ENCODE measurements at places on chromosomes 4 and X.
A peak's percentile ranks its signal among the peaks of the same experiment; 100 is the strongest.

DNA sequence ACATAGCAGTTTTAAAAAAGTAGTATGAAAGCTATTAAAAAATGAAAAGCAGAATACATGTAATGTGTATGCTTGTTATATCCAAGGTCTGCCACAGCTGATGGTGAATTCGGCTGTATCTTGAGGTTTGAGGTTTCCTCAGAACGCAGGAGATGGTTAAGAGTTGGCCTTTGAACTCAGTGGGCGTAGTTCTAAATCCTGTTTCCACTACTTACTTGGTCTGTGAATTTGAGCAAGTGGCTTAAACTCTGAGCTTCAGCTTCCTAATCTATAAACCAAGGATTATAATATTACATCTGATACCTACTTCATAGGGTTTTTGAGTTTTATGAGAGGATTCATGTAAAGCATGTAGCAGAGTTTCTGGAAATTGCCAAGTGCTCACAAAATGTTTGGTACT lies 125.2 kb downstream of the STIM2 start:
- DNase-seq, result no peak

DNA sequence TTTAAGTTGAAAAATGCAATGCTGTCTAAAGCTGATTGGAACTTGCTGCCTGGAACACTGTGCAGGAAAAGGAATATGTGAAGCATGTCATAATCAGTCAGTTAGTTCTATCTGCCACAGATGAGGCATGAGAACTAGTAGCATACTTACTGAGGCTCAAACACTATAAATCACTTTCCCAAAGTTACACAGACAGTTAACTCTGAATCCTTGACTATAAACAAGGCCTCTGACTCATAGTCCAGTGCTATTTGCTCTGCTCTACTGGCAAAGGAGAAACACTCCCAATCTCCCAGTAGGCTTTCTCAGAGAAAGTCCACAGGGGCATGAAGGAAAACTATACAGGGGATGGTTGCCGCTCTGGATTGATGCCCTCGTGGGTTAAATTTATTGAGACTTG lies 2078.4 kb upstream of the TENM3 start:
- peak; percentile 5 for DNase-seq

DNA sequence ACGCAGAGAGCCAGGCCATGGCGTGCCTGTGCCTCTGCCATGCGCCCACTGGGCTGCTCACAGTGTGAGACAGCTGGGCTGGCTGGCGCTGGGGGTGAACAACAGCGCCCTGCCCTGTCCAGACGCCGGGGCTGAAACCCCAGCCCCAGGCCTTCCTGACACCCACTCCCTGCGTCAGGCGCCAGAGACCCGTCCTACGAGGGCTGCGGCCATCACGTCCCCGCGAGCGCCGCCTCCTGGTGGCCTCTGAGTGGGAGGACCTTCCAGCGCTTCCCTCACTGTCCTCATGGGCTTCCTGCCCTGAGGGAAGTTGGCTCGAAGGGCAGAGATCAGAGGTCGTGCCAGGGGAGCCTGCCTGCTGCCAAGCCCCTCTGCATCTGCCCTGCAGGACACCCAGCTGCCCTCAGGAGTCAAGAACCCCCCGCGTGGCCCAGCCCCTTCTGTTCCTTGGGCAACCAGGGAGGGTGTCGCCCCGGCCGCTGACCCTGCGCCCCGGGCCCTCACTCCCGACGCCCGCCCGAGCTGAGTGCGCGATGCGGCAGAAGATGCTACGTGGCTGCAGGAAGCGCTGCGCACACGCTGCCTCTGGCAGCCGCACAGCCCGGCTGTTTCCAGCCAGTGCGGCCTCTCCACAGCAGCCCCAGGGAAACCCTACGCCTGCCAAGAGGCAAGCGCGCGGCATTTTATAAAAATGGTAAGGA lies 16.2 kb downstream of the NELFA start:
- no peak for DNase-seq

- DNase-seq, result no peak
Measured at GRCh38 chrX:44303119-44303518, 40.4 kb downstream of the EFHC2 start.

DNA sequence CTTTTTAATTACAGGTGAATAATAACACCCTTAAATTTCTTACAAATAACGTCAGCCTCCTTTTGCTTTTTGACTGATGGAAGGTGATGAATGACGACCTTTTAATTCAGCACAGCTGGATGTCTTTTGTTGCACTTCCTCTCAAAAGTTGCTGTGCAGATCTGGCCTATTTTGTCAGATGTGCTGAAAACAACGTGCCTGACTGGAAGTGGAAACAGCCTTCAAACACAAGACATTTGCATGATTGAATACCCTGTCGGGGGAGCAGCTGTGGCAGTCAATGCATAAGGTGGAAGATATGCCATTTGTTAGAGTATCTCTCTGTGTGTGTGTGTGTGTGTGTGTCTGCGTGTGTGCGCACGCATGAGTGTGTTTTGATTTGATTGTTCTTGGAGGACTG lies 579.7 kb downstream of the SPRY1 start:
- DNase-seq, result no peak

DNA sequence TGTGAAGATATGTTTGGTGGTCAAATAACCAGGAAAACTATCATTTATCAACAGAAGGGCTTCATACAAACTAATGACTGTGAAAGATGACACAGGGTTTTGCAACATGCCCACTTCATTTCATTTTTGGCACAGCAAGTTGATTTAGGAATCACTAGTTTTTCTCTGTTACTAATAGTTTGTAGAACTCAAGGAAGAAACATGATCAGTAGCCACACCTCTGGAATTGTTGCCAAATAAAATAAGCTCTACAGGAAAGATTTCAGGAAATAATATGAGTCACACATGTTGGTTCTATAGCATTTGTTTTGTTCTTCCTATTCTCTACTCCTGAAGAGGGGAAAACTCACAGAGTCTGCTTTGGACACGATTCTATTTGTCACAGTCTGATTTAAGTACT lies 255.4 kb downstream of the TLL1 start:
- peak; percentile 40 for DNase-seq

GRCh38 chr4:112296949-112297880 lies at the start of gene ALPK1:
TSS of gene ALPK1 (plus strand) at chr4:112297369.
- peak; percentile 83 for DNase-seq

DNA sequence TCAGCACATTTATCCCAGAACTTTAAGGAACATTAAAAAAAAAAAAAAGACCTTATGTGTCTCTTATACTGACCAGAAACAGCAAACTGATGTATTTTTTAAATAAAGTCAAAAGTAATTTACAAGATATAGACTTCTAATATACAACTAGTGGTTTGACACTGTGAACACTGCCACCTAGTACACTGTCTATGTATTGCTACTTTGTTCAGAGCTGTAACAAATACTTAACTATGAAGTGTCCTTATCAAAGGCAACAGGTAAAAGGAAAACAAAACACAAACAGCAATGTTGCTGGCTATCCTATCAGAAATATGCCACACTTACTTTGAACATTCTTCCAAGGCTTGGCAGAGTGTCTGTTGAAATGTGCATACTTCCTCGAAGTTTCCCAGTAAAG lies 60.4 kb downstream of the CD40LG start:
- DNase-seq, result no peak

DNA sequence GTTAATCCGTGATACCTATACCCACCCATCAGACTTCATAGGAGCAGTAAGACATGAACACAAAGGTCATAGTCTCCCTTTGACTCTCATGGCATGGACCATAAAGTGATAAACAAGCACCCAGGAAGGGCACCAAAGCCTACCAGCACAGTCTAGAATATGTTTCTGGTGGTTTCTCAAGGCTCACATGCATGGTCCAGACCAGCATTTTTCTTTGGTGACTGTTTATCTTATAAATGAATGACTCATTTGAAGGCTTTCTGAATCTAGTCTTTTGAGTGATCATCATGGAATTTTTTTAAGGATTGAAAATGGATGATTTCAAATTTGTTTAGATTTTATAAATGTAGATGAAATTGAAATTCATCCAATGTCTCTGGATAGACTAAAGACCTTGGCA lies 32.0 kb upstream of the AMELX start:
- no peak for DNase-seq

GRCh38 chr4:6991249-6991648 lies 51.9 kb upstream of the TADA2B start:
- DNase-seq, result no peak
